ENCODE measurements at places on chromosomes 3 and 15. TPM values are rescaled to one million over a fixed set of nuclear protein-coding genes. Genes with fewer than 3 reads are reported as not detected.

SLC24A5 gene
- total RNA-seq: not detected

ISL2 gene
- total RNA-seq: not detected

AMIGO3 gene
- total RNA-seq: 1.9 TPM

SRGAP3 gene
- total RNA-seq: 14.9 TPM

CYP1A1 gene
- total RNA-seq: 0.33 TPM

GOLGA6L7 gene
- total RNA-seq: not detected

AADACL2 gene
- not detected for total RNA-seq

RARB gene
- not detected for total RNA-seq

GOLGA8N gene
- total RNA-seq: 238 TPM

CYP11A1 gene
- not detected for total RNA-seq

ZNF860 gene
- total RNA-seq: not detected

HGD gene
- 2.5 TPM for total RNA-seq

CCDC13 gene
- 0.47 TPM for total RNA-seq

EPHA6 gene
- not detected for total RNA-seq

C3orf70 gene
- 0.05 TPM for total RNA-seq

ALDH1L1 gene
- total RNA-seq: not detected

ZKSCAN7 gene
- 3.4 TPM for total RNA-seq

CORO2B gene
- not detected for total RNA-seq

IQCF5 gene
- not detected for total RNA-seq

GCNT3 gene
- total RNA-seq: not detected

PCLAF gene
- 2.2 TPM for total RNA-seq

ATP2C1 gene
- 58.8 TPM for total RNA-seq

SLC28A2 gene
- total RNA-seq: not detected

CP gene
- not detected for total RNA-seq

FAM107A gene
- total RNA-seq: not detected

WDR49 gene
- 1.9 TPM for total RNA-seq

NR1I2 gene
- 0.16 TPM for total RNA-seq

SLC12A8 gene
- total RNA-seq: 0.25 TPM

NLGN1 gene
- total RNA-seq: not detected

SERINC4 gene
- total RNA-seq: 0.18 TPM

ASB14 gene
- not detected for total RNA-seq

ABTB1 gene
- total RNA-seq: 98.8 TPM

GTF2E1 gene
- total RNA-seq: 12.7 TPM

RBPMS2 gene
- 7.2 TPM for total RNA-seq

IMPG2 gene
- 0.52 TPM for total RNA-seq

SNX33 gene
- total RNA-seq: 5.6 TPM

FRMD5 gene
- total RNA-seq: not detected

TNFSF10 gene
- total RNA-seq: 27.7 TPM

ARHGEF3 gene
- total RNA-seq: 211 TPM
